ENCODE measurements at places on chromosomes 2 and 18.

DNA sequence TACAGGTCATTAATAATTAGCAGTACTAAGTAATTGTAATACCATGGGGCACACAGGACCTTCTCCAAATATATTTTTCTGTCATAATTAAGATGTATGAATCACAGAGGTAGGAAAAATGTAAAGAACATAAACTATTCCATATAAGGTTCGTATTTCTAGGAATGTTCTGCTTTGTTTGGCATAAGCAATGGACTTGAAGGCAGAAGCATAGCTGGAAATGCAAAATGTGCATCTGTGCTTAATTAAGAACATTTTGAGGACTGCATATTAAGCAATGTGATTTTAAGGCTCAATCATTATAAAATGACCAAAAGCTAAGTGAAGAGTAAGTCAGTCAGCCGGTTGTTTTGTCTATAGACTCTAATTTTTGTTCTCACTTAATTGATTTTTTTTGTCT is 123.2 kb downstream of the RBM43 start:
- peak; percentile 72 for DNase-seq

DNA sequence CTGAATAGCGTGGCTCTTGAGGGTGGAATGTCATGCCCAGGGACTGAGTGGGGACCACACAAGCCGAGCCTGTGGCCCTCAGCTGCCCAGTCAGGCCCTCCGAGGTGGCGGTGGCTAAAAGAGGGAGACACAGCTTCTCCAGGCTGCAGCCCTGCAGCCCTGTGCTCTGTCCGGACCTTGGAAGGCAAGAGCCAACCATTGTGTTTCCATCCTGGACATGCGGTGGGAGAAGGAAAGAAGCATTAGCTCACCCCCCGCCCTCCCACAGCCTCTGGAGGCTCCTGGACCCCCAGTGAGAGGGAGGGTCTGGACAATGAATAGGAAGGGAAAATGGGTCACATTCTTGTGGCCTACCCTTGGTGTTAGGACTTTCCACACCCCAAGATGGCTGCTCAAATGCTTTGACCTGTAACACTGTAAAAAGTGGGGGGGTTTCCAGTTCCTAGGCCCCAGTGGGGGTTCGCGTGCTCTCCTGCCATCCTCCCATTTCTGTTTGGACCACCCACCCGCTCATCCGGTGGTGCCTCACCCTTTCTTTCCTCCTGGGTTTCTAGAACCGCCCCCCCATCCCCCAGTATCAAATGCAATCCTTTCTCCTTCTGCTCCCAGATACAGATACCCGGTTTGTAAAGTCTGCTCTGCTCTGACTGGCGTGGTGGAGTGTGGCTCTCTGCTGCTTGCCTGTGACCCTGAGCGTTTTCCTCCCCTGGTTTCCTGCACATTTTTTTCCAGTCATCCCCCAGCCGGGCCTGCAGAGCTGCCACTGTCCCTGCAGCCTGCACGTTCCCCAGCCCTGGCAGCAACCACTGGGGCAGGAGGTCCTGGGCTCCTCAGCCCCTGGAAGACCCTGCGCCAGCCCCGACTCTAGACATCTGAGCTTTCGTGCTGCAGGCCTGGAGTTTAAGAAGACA is 36.3 kb upstream of the SMAD7 start:
- DNase-seq, result no peak

DNA sequence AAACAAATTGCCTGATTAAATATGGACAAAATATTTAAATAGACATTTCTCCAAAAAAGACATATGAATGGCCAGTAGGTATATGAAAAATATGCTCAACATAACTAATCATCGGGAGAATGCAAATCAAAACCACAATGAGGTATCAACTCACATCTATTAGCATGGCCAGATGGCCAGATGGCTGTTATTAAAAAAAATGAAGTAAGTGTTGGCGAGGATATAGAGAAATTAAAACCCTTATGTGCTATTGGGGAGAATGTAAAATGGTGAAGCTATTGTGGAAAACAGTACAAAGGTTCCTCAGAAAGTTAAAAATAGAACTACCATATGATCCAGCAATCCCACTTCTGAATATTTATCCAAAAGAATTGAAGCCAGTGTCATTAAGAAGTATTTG is 272.3 kb upstream of the ZNF804A start:
- DNase-seq, result no peak

GRCh38 chr18:8605974-8606373 is 3.3 kb upstream of the RAB12 start:
- DNase-seq, result no peak

- peak; percentile 7 for DNase-seq
Observed at GRCh38 chr18:75500545-75500944, 73.0 kb upstream of the SMIM21 start.

DNA sequence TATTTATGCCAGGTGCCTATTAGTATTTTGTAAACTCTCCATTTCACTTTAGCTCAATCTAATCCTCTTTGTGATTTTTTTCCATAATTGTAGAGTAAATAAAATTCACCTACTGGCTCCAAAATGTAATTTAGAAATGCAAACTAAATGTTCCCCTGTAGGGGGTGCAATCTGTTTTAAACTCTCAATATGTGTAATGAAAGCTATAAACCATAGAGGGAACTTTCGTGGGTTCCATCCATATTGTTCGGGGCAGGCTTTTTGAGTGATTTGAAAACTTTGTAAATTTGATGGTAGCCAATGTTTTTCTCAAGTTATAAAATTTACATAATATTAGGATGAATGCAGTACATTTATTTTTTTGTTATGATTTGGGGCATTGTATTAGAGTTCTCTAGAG is 49.4 kb downstream of the TSPYL6 start:
- DNase-seq, result peak; percentile 63

DNA sequence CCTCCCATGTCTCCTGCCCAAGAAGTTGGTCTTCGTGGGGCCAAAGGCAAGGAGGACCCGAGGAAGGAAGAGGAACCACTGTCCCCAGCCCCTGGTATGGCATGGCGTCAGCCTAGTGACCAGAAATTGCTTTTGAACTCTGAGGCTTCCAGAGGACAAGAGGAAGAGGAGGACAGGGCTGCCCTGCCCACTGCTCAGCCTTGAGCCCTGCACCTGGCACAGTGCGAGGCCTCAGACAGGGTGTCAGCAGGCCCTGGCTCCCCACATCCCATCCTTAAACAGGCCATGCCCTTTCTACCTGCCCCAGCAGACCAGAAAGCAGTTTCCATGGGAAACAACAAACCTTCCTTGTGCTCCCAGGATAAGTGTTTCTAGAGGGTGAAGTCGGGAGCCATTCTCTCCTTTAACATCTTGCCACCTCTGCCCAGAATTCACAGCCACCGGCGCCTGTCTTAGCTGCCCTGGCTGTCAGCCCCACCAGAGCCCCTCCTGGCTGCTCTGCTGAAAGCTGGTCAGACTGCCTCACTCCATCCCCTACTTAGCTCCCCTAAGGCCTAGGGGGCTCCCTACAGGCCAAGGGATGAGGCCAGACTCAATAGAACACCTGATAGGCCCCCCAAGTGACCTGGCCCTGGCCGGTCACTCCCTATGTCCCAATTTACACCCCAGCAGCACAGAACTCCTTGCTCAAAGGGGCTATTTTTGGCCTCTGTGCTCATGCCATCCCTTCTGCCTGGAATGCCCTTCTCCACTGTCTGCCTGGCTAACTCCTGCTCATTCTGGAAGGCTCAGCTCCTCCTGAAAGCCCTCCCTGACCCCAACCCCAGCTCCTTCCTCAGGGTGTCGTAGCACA is 20.6 kb downstream of the ATOH8 start:
- no peak for DNase-seq

DNA sequence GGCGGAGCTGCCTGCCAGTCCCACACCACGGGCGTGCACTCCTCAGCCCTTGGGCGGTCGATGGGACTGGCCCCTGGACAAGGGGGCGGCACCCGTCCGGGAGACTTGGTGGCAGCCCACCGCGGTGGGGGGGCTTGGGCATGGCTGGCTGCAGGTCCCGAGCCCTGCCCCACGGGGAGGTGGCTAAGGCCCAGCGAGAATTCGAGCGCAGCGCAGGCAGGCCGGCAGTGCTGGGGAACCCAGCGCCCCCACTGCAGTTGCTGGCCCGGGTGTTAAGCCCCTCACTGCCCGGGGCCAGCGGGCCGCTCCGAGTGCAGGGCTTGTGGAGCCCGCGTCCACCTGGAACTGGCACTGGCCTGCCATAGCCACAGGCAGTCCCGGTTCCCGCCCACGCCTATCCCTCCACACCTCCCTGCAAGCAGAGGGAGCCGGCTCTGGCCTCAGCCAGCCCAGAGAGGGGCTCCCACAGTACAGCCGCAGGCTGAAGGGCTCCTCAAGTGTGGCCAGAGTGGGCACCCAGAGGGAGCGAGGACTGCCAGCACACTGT is 742.9 kb upstream of the DDX18 start:
- no peak for DNase-seq

GRCh38 chr2:19653509-19653908 is 248.3 kb downstream of the TTC32 start:
- no peak for DNase-seq

GRCh38 chr2:235677276-235677788 is 183.5 kb downstream of the AGAP1 start:
- DNase-seq, result no peak

GRCh38 chr2:88226754-88227153 is 56.6 kb downstream of the THNSL2 start:
- DNase-seq, result no peak

- DNase-seq, result no peak
Observed at GRCh38 chr2:240817496-240818292, 2.3 kb downstream of the KIF1A start.

- no peak for DNase-seq
Observed at GRCh38 chr2:158542577-158542976, 85.8 kb downstream of the PKP4 start.

DNA sequence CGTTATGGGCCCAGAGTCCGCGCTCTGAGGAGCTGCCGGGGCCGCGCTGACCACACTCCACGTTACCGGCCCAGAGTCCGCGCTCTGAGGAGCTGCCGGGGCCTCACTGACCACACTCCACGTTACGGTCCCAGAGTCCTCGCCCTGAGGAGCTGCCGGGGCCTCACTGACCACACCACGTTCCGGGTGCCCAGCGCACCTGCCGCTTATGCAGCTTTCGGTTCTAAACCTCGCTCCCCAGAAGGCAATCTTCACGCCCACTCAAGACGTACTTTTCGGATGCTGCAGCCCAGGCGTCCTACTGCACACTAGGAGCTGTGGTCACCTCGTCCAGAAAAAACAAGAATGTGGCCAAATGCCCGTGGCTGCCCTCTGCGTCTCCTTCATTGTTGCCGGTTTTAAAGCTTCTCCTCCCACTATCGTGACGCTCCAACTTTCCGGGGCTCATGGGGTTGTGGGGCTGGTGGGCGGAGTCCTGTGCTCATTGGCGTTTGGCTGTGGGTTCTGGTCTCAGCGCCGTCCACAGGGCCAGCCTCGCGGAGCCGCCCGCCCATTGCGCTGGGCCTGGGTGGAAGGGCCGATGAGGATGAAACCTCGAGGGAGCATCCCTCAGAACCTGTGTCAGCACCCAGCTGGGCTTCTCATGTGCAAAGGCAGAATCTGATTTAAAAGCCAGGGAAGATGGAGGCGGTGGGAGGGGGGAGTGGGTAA is 11.9 kb downstream of the KCNG2 start:
- no peak for DNase-seq

DNA sequence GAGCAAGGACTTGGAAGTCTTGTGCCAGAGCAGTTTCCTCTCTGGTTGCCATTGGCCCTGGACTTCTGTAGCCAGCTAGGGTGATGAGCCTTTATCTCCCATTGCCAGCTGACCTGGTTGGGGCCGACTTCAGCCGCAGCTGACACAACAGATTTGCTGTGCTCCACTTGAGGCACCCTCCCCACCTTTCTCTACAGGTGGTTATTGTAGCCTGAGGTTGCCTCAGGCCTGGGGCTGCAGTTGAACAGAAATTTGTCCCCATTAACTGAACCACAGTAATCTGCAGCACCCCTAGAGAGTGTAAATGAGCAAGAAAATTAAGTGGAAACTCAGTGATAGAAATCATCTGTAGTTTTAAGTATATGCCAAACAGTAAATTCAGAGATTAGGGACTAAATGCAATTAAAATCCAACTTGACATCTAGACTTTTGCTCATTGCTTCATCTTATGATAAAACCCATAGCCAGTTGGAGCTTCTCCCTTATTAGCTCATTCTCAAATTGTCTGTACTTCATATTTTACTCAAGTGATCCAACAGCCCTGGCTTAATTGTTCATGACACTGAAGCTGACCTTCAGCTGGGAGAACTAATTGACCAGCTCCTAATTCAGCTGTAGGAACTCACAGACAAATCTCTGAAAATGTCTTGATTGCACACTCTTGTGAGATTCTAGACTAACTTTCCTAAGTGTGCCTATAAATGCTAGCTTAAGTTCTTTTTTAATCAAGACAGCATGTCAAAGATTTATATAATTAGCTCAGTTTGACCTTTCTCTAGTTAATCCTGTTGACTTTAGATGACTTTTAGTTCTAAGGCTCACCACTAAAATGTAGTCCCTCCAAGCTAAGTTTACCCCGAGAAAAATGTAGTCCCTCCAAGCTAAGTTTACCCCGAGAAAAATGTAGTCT is 48.9 kb downstream of the COPS8 start:
- no peak for DNase-seq

GRCh38 chr2:27088634-27089033 is 2.1 kb downstream of the KHK start:
- DNase-seq, result no peak

GRCh38 chr18:48887905-48888772 is 62.6 kb downstream of the SMAD7 start:
- DNase-seq, result no peak

DNA sequence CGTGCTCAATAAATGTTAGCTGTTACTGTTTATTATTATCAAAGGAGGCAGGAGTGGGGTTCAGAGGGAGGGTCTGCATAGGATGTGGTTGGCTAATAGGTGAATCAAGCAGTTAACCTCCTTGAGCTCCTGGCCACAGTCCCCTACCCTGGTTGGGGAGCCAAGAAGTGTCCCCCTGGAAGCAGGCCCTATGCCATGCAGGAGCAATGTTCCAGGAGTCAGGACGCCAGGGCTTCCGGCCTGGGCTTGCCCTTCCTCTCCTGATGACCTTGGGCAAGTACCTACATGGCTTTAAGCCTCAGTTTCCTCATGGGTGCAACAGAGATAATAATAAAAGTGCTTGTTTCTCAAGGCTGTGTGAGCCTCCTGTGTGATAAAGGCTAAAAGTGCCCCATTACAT is 84.9 kb downstream of the DYSF start:
- no peak for DNase-seq

Data from fibroblast of mammary gland (primary cell).